Left ventricle myocardium inferior (tissue), 1 donor: ENCODE measurements at places on chromosomes 7 and 10. TPM values are rescaled to one million over a fixed set of nuclear protein-coding genes. Genes with fewer than 3 reads are reported as not detected.
A peak's percentile ranks its signal among the peaks of the same experiment; 100 is the strongest.

GPER1 gene
- 3.0 TPM for total RNA-seq

- DNase-seq = no peak
These were observed 92.8 kb downstream of the PAXIP1 start for GRCh38 chr7:154910125-154910524.

GRCh38 chr7:127892488-127893314, 138.5 kb downstream of the LRRC4 start:
- DNase-seq = no peak

DNA sequence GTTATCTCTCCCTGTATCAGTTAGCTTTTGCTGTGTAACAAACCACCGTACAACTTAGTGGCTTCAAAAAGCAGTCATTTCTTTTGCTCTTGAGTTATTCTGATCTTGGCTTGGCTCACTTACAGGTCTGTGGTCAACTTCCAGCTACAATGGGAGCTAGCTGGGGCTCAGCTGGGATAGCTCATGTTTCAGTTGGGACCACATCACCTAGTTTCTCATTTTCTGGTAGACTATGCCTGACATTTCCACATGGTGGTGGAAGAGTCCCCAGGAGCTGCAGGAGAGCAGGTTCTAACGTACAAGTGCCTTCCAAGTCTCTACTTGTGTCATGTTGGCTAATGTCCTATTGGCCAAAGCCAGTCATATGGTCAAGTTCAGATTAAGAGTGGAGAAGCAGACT, 25.8 kb upstream of the PIP4K2A start:
- no peak for DNase-seq

BHLHA15 gene
- total RNA-seq = not detected

DNA sequence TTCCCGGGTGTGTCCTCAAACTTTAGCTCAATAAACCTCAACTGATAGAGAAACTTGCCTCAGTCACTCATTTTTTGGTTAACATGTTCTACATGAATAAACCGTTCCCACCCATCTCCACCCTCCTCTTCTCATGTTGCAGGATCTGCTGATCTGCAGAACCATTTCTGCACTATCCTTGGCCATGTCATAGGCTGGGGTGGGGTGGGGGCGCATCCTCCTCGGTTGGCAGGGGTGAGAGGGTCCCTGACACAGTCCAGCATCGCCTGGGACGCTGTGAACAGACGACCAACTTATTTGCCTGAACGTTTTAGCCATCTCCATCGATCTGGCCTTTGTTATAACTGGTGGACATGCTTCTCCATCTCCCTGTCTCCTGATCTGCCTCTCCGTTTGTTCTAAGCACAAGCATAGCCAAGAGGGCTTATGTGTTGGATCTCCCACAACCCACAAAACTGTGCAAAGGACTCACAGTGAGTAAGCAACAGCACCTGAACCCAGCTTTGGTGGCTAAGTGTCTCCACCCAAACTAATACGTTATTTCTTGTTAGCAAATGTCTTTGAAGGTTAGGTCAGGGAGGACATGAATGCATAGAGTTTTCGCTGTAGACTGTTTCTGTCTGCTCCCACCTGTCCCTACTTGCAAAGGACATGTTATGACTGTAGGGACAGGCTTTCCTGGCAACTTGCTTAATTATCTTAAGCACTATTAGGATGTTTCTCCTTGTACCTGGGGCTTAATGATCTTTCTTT, 51.7 kb downstream of the PRKCQ start:
- no peak for DNase-seq

ZNF239 gene
- 1.5 TPM for total RNA-seq

EBLN1 gene
- not detected for total RNA-seq

DNA sequence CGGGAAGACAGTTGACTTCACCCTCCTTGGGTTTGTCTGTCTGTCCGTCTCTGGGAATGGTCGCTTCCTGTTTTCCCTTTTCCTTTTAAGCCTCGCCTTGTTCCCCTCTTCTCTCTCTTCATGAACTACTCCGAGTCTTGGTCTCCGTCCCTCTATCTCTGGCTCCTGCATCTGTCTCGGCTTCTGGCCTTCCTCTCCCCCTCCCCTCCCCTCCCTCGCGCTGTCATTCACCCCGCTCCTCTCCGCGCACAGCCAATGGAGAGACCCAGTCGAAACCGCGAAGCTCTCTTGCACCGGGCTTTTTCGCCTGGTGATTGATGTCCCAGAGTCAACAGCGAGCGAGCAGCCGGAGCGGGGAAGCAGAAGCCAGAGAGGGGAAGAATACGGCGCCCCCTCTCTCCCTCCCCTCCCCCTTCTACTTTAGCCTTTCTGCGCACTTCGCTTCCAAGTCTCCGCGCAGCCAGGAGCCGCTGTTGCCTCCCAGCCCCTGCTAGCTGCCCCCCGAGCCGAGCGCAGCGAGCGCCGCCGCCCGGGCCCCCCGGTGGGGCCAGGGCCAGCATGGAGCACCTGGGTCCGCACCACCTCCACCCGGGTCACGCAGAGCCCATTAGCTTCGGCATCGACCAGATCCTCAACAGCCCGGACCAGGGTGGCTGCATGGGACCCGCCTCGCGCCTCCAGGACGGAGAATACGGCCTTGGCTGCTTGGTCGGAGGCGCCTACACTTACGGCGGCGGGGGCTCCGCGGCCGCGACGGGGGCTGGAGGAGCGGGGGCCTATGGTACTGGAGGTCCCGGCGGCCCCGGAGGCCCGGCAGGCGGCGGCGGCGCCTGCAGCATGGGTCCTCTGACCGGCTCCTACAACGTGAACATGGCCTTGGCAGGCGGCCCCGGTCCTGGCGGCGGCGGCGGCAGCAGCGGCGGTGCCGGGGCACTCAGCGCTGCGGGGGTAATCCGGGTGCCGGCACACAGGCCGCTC, at the start of gene TLX1:
TSS of gene TLX1 (plus strand) at position 317 of the 978 bp plus-strand sequence. CDS start at position 559, 242 bp downstream.
- DNase-seq = no peak

DNA sequence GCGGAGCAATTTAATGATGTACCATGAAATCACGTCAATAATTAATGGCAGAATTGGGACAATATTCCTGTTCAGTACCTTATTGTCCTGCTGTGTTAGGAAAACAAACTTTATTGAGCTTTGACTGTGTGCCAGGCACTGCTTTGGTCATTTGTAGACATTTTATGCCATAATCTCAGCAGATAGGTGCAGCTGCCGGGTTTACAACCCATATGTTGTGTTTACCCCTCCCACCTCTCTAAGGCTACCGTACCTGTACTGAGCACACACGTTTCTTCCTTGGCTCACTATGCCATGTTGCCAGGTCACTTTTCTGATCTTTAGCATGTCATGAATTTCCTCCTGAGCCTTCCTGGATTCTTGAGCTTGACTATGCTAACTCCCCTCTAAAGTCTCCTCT, 422.2 kb downstream of the PHTF2 start:
- no peak for DNase-seq

ADAP1 gene
- 8.4 TPM for total RNA-seq

GRCh38 chr10:82934429-82934828, 1059.4 kb downstream of the NRG3 start:
- DNase-seq = no peak

NKX2-3 gene
- total RNA-seq = not detected

DNA sequence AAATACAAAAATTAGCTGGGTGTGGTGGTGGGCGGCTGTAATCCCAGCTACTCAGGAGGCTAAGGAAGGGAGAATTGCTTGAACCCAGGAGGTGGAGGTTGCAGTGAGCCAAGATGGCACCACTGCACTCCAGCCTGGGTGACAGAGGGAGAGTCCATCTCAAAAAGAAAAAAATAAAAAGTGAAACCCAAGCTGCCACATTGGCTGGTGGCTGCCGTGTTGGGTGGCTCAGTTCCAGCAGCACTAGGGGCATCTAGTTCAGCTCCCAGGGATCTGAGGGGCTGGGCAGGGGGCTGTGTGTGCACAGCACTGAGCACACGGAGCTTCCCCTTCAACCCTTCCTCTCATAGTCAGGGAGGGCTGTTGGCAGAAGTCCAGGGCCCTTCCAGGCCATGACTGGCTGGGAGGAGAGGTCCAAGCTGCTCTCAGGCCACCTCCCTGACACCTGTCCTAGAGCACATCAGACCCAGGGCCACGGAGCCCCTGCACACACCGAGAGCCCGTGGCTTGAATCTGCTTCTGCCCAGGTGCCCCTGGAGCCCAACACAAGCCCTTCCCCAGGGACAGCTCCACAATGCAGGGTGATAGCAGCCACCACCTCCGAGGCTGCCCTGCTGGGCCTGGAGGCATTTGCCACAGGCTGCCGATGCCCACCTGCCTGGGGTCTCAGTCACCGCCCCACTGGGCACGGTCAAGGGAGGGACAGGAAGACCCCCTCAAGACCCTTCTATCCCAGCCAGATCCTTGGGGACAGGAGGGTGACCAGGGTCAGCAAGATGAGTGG, 47.3 kb downstream of the YKT6 start:
- DNase-seq = no peak

DNA sequence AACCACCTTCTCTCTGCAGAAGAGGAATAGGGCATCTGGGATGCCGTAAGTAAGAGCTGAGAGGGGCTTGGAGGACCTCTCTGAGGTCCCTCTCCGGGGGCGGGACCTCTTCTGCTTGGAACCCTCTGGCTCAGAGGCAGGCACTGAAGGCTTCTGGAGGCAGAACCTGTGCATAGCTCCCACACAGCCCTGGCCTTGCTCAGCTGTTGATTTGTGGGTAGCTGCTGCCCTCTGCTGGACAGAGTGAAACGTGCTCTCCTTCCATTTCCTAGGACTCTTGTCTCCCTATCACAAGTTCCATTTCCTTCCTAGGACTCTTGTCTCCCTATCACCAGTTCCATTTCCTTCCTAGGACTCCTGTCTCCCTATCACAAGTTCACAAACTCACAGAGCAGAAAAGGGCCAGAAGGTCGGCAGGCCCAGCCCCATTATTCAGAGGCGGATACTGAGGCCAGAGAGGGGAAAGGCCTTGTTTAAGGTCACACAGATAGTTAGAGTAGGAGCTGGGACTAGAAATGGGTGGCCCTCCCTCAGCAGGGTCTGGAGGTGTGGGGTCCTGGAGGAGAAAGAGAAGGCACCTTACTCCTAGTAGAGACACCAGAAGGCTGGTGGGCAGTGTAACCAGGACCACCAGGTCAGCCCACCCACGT, 30.3 kb upstream of the GARS1 start:
- DNase-seq = peak; percentile 73

NUDT13 gene
- 5.6 TPM for total RNA-seq

KCNMA1 gene
- total RNA-seq = 1.8 TPM

DNA sequence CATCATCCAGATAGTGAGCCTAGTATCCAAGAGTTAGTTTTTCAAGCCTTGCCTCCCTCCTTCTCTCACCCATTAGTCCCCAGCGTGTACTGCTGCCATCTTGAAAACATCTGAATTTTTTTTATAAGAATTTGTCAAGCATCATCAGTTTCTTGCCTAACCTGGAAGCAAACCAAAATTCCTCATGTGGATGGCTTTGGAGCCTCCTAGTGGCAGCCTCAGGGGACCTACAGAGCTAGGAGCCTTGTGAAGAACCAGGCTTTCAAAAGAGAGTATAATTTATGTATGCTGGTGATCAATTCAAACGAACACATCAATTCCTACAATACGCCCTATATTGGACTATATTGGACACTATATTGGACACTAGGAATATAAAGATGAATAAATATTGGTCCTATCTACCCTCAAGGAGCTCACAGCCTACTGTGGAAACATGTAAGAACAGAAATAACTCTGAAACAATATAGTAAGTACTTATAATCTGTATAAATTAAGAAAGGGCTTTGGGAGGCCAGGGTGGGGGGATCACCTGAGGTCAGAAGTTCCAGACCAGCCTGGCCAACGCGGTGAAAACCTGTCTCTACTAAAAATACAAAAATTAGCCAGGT, 63.4 kb downstream of the HPSE2 start:
- no peak for DNase-seq

HIF1AN gene
- total RNA-seq = 53.4 TPM
